ENCODE measurements at places on chromosomes 2 and 18. TPM values are rescaled to one million over a fixed set of nuclear protein-coding genes. Genes with fewer than 3 reads are reported as not detected.
A peak's percentile ranks its signal among the peaks of the same experiment; 100 is the strongest.

Gene CHPF
- total RNA-seq = 0.30 TPM

Gene ALPI
- total RNA-seq = not detected

Gene PDE11A
- total RNA-seq = 0.51 TPM

Gene STAMBP
- total RNA-seq = 19.8 TPM

Gene STK11IP
- 20.2 TPM for total RNA-seq

Gene LAMA1
- total RNA-seq = not detected

Gene LRP2
- not detected for total RNA-seq

Gene REG1B
- total RNA-seq = not detected

Gene GKN2
- not detected for total RNA-seq

Gene AQP12A
- total RNA-seq = not detected

DNA sequence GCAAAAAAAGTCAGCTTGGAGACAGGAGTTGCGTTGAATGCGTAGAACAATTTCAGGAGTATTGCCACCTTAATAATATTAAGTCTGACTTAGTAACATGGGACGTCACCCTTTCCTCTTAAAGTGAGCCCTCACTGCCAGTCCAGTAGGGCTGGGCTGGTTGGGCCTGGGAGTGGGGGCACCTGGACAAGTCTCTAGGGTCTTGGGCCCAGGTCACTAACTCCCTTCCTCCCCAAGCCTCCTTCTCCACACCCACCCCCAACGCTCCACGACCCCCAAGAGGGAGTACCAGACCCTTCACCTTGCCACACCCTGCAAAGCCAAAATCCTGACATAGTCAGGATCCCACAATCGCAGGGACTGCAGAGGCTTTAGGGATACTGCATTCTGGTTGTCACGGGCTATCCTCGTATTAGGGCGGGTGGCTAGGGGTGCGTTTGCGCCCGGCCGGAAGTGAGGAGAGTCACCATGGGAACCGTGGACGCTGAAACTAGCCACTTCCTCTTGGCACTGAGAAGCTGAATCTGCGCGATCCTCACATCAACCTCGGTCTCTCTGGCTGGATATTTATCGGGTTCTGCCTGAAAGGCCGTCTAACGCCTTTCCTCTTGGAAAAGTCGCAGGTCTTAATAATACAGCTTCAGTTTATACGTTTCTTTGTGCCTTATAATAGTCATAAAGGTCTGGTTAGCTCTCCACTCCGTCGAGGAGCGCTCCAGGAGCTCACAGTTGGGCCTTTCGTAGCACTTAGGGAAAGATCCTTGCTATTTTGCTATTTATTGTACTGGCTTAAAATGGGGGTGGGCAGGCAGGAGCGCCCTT lies 10.3 kb upstream of the CXXC1 start:
- peak; percentile 62 for DNase-seq

DNA sequence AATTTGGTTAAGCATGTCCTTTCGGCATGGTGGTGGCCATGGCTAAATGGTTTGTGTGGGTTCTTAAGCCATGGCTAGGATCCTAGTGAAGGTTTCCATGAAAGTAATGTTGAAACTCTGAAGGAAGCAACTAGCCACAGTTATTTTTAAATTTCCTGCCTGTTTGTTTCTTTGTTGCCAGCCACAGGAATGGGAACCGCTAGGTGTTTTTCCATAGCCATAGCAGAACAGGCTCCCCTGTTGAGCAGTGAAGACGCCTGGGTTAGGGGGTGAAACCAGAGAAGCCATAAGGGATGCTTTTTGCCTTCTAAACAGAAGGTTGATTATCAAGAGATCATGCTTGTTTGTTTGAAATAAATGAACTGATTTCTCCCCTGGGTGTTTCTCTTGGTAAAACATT lies 60.1 kb upstream of the CHMP1B start:
- DNase-seq = no peak

GRCh38 chr2:101912545-101912944 lies 79.2 kb upstream of the IL1R2 start:
- no peak for DNase-seq

DNA sequence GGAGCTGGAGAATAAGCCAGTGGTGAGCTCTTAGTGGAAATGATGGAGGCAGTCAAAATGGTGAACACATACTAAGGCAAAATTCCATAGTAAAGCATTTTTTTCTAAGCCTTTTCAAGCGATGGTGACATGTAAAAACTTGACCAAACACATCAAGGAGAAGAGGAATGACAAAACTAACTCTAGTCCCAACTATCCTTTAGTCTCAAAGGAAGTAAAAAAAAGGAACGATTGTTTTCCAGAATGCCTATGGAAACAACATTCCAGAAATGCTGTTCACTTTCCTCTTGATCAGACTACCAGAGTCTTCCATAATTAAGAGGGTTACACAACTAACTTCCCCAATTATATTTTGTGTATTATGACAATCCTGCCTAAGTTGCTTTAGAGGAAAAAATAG lies 715.6 kb downstream of the EPHA4 start:
- no peak for DNase-seq

DNA sequence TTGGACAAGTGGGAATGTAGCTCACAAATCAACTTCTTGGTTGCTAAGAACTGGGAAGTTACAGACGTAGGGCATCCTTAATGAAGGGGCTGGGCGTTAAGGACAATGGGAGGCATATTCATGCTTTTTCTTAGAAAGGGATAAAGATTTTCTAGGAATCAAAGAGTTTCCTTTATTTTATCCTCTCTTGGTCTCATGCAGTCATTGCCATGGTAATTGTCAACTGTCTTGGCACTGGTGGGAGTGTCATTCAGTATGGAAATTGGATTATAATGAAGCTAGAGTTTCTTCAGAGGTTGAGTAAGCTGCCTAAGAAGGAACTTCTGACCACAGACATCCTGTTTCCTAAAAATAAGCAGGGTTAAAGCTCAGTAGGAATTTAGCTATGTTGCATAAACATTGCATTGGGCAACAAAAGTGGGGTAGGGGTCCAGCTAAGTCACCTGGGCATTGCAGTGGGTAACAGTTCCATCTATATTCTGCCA lies 114.0 kb downstream of the LYPD6B start:
- no peak for DNase-seq

DNA sequence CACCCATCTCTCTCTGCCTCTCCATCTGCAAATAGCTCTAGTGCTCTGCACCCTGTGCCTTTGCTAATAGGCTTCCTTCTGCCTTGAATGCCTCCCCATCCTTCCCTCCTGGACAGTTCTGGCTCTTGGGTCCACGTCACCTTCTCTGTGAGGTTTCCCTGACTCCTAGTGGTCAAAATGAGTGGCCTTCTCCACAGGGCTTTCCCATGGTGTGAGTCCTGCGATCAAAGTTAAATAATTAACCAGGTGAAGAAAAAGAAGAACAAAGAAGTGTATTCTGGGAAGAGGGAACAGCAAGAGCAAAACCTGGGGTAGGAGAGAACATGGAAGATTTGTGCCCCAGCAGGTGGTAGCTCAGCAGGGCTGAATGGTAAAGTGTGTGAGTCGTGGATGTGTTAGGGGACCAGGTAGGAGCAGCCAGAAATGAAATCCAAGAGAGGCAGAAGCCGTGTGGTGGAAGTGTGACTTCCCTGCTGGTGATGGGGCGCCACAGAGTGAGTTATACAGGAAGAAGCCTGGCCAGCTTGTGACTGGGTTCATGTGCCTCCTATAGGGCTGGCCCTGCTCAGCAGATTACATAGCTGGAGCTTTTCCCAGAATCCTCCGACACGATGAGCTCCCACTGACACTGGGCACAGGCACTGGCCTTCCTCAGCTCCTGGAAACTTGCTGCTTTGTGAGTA lies 93.8 kb upstream of the LDAH start:
- DNase-seq = peak; percentile 20

GRCh38 chr2:1702186-1702565 lies 42.1 kb downstream of the PXDN start:
- no peak for DNase-seq

GRCh38 chr18:48962994-48963561 lies 12.3 kb upstream of the SMAD7 start:
- no peak for DNase-seq

GRCh38 chr2:85132397-85132796 lies 795 bp upstream of the TCF7L1 start:
- DNase-seq = no peak

- DNase-seq = no peak
Measured at GRCh38 chr2:111164078-111164477, 43.4 kb downstream of the BCL2L11 start.

GRCh38 chr18:48829443-48830149 lies 121.2 kb downstream of the SMAD7 start:
- DNase-seq = no peak

DNA sequence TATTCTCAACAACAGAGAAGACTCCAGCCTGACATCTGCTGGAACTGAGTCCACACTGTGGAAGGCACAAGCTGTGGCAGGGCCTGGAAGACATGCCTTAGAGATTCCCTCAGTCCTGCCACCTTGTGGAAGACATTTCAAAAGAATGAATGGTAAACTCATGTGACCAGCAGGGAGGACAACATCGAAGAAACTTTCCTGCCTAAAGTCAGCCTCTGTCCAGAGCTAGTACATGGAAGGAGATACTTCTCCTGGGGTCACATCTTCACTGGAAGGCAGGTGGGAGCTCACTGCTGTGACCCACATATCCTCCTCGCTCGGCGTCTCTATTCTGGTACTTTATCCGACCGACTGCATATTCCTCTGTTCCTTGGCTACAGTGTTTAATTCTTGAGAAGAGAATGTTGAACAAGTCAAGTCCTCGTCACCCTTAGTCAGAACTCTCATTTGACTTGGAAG lies 59.5 kb downstream of the PUM2 start:
- DNase-seq = peak; percentile 83

GRCh38 chr18:61893309-61893970 lies 633 bp upstream of the RNF152 start:
- peak; percentile 68 for DNase-seq

DNA sequence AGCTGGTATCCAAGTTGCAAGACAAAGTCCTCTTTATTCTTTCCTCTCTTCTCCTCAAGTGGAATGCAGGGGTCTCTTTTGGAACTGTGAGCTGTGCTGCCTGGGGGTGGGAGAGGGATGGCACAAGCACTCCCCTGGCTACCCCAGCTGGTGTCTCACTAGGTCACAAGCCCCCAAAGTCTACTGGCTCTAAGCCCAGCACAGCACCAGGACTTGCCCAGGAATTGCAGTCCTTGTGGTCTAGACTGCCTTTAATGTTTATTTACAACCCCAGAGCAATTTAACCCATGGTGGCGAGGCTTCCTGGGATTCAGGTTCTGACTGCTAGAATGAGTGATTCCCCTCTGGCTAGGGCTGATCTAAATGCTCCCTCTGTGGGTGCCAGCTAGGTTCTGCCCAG lies 199.0 kb upstream of the STK17B start:
- DNase-seq = no peak

DNA sequence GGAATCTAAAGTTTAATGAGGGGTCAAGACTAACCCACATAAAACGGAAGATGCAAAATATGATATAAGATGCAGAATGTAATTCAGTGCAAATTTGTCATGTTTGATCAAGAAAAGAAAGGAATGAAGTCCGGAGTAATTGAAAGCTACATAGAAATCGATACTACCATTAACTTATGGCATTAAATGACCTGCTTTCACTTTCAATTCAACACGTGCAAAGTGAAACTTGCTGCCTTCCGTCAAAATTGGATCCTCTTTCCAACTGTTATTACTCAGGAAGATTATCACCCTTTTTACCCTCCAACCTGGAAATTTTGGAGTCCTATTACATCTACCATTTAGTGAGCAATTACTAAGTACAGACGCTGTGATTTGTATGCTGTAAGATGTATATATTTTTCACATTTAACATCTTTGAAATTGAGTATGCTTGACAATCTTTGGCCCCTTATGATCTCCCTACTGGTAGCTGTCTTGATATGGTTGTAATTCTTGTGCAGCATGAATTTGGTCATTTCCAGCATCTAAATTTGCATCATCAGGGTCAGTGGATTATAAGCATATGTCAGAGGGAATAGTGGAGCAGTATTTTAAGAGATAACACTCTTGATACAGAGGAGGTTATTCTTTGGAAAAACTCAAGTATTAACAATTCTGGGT lies 18.6 kb downstream of the UNC80 start:
- no peak for DNase-seq

DNA sequence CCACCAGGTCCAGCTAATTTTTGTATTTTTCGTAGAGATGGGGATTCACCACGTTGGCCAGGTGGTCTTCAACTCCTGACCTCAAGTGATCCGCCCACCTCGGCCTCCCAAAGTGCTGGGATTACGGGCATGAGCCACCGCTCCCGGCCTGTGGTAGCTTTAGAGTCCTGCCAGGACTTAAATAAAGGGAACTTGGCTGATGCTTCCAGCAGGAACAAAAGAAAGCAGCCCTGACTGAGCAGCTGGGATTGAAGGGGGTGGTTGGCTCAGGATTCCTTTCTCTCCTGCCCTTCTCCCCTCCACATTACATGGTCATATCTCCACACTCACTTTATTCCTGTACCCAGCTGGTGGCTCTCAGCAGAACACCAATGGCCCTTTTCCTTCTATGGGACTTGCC lies 20.0 kb downstream of the EFHD1 start:
- DNase-seq = no peak

DNA sequence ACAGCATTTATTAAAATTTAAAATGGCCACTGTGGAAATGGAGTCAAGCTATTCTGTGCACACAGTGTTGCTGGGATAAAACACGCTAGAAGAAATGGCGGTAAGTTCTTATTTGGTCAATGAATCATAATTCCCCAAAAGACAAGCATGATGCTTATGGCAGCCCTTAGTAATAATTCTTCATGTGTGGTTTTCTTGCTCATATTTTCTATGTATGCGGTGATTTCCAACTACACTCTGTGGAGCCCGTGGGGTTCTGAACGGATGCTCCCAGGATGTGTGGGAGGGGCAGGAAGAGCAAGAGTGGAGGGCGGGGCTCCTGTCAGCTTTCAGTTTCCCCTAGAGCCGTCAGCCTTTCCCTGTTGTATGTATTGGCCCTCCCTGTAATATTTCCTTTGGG lies 91.7 kb upstream of the RMDN2 start:
- DNase-seq = no peak

- DNase-seq = no peak
Measured at GRCh38 chr2:225948903-225949302, 549.4 kb downstream of the NYAP2 start.

GRCh38 chr2:176148751-176149421 lies 2.5 kb upstream of the HOXD4 start:
- no peak for DNase-seq

DNA sequence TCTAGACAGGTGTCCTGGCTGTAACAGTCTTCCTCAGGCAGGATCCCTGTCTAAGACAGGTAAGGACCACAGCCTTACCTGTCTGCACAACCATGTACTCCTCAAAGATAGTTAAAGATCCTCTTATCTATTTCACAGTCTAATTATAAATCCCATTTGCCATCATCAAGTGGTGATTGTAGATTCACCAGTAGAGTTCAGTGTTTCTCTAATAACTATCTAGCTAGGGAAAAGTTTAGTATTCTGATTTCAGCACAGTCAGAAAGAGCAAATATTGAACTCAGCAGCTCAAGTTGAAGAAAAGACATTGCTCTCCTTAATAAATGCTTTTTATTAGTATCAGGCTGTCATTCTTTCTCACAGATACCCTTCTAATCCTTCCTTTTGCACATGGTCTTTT lies 1305.5 kb upstream of the NXPH2 start:
- peak; percentile 1 for DNase-seq

GRCh38 chr2:226738821-226739544 lies 60.6 kb downstream of the IRS1 start:
- no peak for DNase-seq

- DNase-seq = no peak
Measured at GRCh38 chr2:202950592-202950991, 38.5 kb downstream of the CARF start.

GRCh38 chr2:173424886-173425285 lies 70.2 kb downstream of the CDCA7 start:
- DNase-seq = no peak

- DNase-seq = no peak
Measured at GRCh38 chr2:55158111-55158814, 73.8 kb downstream of the CLHC1 start.

All from endothelial cell of umbilical vein (primary cell).